DMS153 (cell line): ENCODE measurements at places on chromosomes 2 and 18.
A peak's percentile ranks its signal among the peaks of the same experiment; 100 is the strongest.

- no peak for DNase-seq
Observed at GRCh38 chr2:28893488-28893887, 979 bp upstream of the WDR43 start.

GRCh38 chr18:73407506-73407905, 539.7 kb upstream of the NETO1 start:
- DNase-seq = no peak

DNA sequence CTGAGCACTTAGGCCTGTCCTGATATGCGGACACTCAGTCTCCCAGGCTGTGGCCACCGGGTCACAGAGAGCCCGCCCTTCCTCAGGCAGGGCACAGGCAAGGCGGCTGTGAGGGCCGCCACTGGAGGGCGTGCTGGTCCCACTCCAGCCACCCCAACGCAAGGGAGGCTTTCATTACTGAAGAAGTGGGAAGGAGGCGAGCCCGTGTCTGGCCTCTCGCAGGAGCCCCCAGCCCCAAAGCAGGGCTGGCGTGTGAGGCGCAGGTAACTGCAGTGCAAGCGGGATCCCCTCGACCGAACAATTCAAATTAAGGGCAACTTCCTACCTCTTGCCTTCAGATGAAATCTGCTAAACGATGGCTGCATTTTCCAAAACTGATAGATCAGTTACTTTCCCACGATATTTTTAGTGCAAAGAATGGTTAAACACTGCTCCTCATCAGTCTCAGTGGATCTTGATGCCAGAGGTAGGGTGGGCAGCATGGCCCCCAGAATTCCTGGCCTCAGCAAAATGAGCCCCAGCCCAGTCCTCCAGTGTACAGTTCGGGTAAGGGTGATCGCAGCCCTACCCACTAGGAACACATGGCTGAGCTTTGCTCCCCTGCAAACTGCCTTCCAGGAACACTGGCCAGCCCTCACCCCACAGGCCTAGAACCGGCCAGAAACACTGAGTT, 97.2 kb downstream of the SEPTIN10 start:
- peak; percentile 21 for DNase-seq

DNA sequence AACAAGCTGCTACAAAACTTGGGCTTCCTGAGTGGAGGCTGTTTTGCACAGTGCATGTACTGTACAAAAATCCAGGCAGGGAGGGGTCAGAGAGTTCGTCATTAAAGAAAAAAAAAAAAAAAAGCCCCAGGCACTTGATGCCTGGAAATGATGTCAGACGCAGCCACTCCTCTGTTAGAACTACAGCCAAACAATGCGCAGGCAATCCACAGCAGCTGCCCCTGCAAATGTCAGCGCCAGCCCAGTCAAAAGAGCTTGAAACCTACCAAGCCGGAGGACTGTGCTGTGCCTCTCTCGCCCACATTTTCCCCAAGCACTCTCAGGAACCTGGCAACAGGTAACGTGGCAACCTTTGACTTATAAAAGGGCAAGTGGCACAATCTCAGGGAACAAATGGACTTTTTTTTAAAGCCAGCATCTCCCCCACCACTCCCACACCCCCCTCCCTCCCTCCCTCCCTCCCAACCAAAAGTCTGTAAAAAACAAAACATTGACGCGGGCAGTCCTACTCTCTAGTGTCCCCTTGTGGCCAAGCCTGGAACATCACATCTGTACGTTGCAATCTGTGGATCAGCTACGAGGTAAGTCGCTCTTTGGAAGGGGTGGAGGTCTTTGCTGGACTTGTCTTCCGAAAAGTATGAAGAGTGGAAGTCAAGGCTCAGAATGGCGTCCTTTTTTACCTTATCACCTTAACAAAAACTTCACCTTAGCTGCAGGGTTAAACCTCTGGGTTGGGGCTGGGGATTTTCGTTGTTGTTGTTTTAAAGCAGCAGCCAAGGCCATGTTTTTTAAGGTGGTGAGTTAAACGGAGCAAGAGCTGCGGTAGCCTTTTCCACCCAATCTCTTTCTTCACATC, 144.2 kb downstream of the TGIF1 start:
- peak; percentile 71 for DNase-seq

DNA sequence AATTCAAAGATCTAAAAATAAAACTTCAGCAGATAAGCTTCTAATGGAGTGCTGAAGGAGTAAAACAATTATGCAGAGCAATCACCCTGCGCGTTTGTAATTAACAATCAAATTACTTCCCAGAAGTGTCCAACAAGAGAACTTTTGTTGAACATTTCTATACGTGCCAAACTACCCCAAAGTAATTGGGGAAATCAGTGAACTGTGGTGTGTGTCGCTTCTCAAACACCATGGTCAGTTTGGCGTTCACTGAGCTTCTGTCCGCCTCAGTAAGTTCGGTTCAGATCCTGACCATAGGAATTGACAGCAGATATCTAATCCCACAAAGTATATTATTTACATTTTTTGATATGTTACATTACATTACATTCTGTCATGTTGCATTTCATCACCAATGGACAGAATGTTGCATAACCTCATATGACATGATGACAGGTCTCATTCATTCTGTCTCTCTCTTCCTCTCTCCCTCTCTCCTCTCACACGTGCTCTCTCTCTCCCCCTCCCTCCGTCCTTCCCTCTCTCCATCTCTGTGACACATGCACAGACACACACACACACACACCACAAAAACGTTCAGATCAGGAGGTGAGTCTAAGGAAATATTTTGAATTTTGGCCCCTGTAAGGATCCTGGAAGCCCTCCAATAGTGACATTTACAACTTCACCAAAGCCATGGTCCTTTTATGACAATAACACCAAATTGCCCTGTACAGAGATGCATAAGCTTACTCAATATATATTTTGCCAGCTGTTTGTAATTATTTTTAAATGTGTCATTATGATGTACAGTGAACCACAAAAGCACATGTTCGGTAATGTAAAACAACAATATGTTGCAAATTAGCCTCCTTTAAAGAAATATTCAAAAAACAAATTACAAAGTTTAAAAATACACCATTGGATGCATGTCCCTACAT, 269.2 kb downstream of the FIGN start:
- no peak for DNase-seq

DNA sequence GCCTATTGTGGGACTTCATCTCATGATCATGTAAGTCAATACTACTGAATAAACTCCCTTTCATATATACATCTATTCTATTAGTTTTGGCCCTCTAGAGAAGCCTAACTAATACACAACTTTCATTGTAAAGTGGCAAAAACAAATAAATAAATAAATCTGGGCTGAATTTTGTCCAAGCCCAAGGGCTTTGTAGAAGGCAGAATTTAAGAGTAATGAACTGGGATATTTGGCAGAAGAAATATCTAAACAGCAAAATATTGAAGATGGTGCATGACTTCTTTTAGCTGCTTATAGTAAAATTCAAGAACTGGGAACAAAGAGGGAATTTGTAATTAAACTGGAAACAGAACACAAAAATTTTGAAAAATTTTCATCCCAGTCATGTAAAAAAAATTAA, 246.7 kb upstream of the GULP1 start:
- no peak for DNase-seq

- DNase-seq = no peak
Observed at GRCh38 chr2:24317491-24317920, 42.8 kb downstream of the ITSN2 start.

GRCh38 chr2:8139668-8140200, 542.1 kb upstream of the ID2 start:
- no peak for DNase-seq

GRCh38 chr18:59792353-59792752, 95.1 kb upstream of the CCBE1 start:
- no peak for DNase-seq

DNA sequence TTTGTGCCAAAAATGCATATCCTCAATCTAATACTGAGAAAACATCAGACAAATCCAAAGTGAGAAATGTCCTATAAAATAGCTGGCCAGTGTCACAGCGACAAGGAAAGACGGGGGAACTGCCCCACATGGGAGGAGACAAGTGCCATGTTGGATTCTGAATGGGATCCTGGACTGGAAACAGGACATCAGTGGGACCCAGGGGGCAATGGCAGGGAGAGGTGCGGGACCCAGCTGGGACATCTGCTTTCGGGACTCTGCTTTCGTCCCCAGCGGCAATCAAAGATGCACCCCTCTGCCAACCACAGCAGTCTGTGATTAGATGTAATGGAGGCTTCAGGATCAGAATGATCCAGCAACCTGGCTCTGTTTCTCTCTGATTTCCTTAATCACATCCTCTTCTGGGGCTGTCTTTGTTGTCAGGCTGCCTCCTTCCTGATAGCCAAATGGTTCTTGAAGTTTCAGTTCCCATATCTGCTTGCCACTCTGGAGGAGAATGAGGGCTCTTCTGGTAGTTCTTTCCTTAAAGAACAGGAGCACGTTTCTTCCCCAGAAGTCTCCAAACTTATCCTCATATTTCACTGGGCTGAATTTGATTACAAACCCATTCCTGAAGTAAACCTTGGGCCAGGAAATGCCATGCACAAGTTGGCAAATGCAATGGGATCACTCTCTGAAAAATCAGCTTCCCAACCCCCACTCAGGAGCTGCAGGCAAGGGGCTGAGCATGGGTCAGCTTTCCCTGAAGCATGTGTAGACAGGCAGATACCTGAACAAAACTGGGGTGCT, 13.6 kb upstream of the PROC start:
- no peak for DNase-seq

DNA sequence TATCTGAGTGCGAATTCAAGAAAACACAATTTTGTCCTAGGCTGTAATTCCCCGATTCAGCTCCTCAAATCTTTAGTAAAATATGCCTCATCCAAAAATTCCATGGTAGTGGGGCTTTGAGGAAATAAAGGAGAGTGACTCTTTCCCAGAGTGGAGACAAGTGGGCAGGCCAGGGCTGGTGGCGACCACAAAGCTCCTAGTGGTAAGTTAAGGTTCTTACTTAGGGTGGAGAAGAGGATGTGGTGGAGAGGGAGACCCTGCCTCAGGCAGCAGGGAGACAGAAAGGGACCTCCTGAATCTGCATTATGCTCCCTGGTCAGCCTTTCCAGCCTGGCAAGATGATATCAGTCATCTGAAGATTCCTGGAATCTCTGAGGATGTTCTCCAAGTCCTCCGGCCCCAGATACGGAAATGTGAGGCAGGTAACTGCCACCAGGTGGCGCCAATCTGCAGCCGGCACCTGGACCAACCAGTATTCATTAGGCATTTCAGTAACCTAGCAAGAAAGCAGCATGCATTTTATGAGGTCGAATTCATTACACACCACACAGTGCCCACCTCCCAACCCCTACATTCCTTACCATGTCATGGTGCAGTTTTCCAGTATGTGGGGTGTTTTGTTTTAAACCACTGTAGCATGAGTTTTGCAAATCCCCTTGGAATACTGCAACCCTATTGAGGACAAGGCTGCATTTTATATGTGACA, 106.4 kb downstream of the POLE4 start:
- peak; percentile 5 for DNase-seq

DNA sequence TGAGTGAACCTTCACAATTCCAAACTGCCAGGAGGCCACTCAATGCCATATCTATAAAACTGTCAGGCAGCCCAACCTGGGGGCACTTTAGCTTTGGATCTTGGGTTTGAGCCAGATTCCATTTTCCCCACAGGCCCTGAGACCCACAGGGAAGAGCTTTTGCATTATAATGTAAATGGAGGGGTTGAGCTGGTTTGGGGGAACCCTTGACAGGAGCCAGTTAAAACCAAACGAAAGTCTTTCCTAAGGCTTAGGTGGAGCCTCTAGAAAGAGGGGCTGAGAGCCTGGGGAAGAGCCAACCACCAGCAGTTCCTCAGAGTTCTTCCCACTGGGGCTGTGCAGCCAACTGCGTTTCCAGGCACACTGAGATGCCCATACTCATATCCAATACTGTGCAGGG, 42.7 kb downstream of the BCL11A start:
- DNase-seq = no peak

DNA sequence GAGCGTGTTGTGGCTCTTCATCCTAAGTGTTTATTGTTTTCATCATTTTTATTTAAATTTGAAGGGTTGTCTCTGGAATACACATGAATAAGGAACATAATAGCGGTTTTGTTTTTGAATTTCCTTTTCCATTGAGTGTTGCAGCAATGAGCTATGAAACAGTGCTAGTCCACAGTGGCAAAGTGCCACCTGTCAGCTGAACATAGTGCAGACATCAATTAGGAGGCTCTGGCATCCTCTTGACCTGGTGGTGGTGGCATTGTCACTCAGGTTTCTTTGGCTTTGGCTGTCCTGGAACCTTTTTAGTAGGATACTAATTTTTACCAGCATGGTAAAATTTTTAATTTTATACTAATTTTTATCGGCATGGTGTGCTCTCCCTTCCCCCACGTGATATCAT, 63.2 kb downstream of the UGGT1 start:
- no peak for DNase-seq

DNA sequence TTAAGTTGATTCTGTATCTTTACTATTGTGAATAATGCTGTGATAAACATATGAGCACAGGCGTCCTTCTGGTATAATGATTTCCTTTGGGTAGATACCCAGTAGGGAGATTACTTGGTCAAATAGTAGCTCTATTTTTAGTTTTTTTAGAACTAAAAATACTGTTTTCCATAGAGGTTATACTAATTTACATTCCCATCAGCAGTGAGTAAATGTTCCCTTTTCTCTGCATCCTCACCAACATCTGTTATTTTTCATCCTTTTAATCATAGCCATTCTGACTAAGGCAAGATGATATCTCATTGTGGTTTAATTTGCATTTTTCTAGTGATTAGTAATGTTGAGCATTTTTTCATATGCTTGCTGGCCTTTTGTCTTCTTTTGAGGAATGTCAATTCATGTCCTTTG, 35.1 kb downstream of the PMS1 start:
- DNase-seq = no peak
